ENCODE measurements at places on chromosomes 3 and 15.

DNA sequence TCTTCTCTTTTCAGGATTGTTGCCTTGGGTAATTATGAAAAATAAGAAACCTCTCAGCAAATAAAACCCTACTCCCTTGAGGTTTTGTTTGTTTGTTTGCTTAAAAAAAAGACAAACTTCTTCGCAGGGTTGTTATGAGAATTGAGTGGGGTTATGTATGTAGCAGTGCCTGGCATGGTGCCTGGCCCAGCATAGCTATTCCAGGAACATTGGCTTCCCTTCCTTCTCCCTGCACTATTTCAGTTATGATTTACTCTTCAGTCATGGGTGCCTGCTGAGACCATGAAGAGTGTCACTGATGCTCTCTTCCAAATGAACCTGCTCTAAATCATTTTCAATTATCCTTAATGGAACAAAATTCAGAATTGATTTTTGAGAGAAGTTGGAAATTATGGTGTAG, 283.5 kb upstream of the ROPN1 start:
- no peak for DNase-seq

GRCh38 chr15:91311986-91312385, 211.9 kb downstream of the SV2B start:
- no peak for DNase-seq

DNA sequence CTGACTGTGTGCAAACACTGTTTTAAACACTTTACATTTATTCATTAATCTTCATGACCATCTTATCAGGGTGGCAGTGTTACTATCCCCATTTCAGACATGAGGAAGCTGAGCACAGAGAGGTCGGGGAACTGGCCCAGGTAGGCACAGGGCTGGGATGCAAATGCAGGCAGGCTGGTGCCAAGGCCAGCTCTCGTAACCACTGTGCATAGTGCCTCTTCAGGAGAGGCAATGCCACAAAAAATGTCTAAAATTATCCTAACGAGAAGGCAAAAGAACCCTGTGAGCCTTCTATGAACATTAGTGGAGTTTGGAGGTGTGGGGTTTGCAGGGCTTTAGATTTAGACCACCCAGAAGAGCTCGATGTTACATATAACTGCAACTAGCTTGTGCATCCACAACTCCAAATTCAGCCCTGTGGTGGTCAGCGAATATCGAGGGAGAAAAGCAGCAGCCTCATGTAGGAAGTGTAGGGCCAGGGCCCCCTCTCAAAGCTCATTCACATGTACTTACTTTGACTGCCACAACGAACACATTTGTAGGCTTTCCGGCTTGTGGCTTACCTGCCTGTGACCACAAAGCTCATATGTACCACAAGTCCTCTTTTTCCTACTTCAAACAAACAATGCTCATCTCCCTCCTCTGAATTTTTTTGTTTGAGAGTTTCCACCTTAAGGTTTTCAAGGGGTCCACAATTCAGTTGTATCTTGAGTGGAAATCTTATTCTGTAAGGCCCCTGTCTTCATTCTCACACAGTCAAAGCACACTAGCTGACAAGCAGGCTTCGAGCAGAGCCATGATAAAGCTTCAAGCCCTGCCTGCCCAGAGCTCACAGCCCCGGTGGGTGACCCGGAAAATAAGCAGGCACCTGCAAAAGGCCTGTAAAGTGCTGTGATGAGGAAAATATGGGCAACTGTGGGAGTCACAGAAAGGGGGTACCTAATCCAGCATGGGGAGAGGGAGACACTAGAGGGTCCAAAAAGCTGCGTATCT, 722.9 kb upstream of the CFAP20DC start:
- no peak for DNase-seq

DNA sequence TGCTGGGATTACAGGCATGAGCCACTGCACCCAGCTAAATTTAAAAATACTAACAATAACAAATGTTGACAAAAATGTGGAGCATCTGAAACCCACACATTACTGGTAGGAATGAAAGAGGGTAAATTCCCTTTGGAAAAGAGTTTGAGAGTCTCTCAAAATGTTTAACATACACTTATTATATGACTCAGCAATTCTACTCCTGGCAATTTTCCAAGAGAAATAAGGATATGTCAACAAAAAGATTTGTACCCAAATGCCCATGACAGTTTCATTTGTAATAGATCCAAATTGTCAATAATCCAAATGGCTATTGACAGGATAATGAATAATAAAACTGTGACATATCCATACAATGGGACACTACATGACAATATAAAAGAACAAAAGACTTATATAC, 9.0 kb downstream of the HCLS1 start:
- DNase-seq: no peak

- DNase-seq: no peak
These were observed 2.8 kb upstream of the VILL start for GRCh38 chr3:37987751-37988179.

- no peak for DNase-seq
These were observed 78.1 kb upstream of the PRICKLE2 start for GRCh38 chr3:64303401-64303800.

- DNase-seq: no peak
These were observed 73.0 kb upstream of the POMGNT2 start for GRCh38 chr3:43178891-43179366.

GRCh38 chr15:30924353-30924752, 20.6 kb downstream of the FAN1 start:
- DNase-seq: no peak

DNA sequence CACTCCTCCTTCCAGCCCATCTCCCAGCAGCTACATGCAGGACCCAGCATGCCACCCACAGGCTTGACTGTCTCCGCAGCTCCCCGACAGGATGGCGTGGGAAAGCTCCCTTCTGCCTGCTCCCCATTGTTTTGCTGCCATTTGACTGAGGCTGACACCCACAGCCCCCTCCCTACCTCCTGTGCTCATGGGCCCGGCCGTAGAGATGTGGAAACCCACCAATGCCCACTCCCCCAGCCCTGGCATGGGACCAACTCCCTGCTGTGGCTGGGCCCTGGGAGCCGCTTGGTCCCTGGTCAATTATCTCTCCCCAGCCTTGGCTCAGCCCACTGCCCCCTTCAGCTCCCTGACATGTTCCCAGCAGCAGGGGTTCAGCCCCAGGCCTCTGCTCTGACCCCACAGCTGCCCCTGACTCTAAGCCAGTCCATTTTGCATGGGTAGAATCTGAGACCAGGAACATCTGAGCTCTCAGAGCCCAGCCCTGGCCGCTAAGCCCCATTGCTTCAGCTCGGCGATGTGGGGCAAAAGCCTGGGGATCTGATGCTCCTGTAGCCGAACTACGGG, 8.2 kb downstream of the C3orf22 start:
- DNase-seq: no peak

DNA sequence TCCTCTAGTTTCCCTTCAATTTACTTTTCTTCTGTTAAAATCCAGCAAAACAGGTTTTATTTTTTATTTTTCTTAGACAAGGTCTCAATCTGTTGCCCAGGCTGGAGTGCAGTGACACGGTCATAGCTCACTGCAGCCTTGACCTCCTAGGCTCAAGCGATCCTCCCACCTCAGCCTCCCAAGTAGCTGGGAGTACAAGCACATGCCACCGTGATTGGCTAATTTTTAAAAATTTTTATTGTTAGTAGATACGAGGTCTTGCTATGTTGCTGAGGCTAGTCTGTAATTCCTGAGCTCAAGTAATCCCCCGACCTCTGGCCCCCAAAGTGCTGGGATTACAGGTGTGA, 41.6 kb downstream of the ILDR1 start:
- no peak for DNase-seq

All from amygdala (tissue), 56 donors.